ENCODE measurements at places on chromosomes 2 and 18. TPM values are rescaled to one million over a fixed set of nuclear protein-coding genes. Genes with fewer than 3 reads are reported as not detected.

GRCh38 chr2:159774370-159774990 is 23.5 kb downstream of the CD302 start:
- no peaks in the 10 kb centered on the region for H3K27me3 ChIP-seq
- H3K4me1 ChIP-seq, result no peaks in the 10 kb centered on the region
- H3K36me3 ChIP-seq, result peaks cover 16% of the 10 kb centered on the region
- no peak for DNase-seq
- H3K4me3 ChIP-seq, result no peak overlapping the region
- H3K27ac ChIP-seq, result no peak overlapping the region

GRCh38 chr2:132604561-132604960 is 65.4 kb downstream of the LYPD1 start:
- peaks cover 2% of the 10 kb centered on the region for H3K27me3 ChIP-seq
- H3K4me3 ChIP-seq, result no peak overlapping the region
- H3K36me3 ChIP-seq, result no peaks in the 10 kb centered on the region

- no peak overlapping the region for H3K27ac ChIP-seq
- DNase-seq, result no peak
- no peaks in the 10 kb centered on the region for H3K36me3 ChIP-seq
Measured at GRCh38 chr2:12881952-12882351, 165.2 kb downstream of the TRIB2 start.

PPP1R1C gene
- not detected for total RNA-seq

HOXD3 gene
- not detected for total RNA-seq

SATB2 gene
- total RNA-seq, result 0.06 TPM
